ENCODE measurements at places on chromosomes 11 and 22.

GRCh38 chr11:82384308-82384707 lies 349.4 kb downstream of the FAM181B start:
- no peak for DNase-seq

DNA sequence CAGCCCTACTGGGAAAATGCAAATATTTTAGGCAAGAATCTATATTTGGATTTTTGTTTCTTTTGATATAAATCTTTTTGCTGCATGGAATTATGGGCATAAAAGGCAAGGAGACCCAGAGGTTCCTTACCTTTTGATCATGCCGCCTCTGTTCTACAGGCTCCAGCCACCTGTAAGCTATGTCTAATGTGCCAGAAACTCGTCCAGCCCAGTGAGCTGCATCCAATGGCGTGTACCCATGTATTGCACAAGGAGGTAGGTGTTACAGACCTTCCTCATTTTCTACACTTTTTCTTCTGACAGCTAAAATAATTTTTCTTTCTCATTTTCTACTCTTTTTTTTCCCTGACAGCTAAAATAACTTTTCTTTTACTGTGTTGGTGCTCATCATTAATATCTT lies 8.2 kb upstream of the BACE1-AS start:
- no peak for DNase-seq

DNA sequence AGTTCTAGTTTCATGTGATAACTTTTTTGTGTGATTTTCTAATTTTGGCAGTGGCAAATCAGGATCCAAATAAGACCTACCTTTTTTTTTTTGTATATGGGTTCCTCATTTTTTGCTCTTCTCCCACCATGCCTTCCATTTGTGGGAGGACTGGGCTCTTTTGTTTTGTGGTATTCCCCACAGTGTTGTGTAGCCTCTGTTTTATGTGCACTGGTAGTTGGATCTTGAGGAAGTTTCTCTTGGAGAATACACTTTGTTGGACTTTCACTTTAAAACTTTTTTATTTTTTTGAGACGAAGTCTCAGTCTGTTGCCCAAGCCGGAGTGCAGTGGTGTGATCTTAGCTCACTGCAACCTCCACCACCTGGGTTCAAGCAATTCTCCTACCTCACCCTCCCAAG lies 39.7 kb downstream of the PPP6R3 start:
- no peak for DNase-seq

DNA sequence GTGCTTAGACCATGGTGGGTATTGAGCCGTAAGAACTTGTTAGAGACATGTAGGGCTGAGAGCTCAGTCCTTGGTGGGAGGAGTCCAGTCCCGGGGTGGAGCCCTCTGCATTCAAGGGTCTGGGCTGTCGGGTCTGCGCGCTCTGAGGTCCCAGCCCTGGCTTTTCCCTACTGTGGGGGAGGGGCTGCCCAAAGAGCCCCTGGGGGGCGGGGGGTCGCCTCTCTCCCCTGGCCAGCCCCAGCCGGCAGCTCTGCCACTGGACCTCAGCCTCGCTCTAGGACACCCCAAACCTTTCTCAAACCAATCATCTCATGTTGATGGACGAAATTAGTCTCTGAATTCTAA lies 1006.4 kb downstream of the BRD1 start:
- no peak for DNase-seq

- no peak for DNase-seq
These were observed 81.9 kb upstream of the SLC25A18 start for GRCh38 chr22:17481424-17481823.

DNA sequence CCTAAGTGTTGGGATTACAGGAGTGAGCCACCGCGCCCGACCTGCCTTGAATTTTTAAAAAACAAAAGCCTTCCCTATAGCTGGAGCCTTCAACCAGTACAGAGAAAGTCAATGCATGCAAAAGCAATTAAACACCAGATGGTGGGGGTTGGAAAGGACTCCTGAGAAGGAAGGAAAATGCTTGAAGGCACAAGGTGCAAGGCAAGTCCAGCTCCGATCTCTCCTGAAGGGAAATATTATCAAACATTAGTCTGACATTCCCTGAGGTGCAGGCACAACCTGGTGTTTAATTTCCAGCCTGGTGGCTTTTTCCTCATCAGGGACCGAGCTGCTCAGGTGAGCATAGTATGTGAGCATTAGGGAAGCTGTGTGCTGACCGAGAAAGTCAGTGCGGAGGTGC lies 12.9 kb upstream of the RAPSN start:
- DNase-seq, result no peak

GRCh38 chr22:26579331-26579886 lies 10.5 kb downstream of the TPST2 start:
- no peak for DNase-seq

- no peak for DNase-seq
These were observed 367.9 kb downstream of the METTL15 start for GRCh38 chr11:28476049-28476448.

GRCh38 chr22:32991353-32992101 lies 66.7 kb downstream of the SYN3 start:
- DNase-seq, result no peak

DNA sequence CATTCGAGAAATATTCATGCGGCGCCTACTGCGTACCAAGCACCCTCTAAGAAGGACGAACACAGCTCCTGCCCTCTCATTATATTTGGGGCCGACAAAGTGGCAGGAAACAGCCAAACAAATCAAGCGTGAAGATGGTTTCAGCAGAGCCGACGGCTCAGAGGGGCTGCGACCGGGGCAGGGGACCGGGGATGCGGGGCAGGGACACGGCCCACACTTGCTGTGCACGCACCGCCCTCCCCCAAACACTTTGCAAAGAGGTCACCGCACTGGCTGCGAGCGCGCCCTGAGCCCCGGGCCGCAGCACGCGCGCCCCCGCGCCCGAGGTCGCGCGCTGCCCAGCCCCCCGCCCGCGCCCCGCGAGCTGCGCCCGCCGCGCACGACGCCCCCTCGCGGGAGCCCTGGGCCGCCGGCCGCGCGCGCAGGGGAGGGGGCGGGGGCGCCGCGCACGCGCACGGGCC lies 255 bp upstream of the SYNGR1 start:
- no peak for DNase-seq

GRCh38 chr11:123357353-123357989 lies 72.6 kb upstream of the GRAMD1B start:
- DNase-seq, result no peak

DNA sequence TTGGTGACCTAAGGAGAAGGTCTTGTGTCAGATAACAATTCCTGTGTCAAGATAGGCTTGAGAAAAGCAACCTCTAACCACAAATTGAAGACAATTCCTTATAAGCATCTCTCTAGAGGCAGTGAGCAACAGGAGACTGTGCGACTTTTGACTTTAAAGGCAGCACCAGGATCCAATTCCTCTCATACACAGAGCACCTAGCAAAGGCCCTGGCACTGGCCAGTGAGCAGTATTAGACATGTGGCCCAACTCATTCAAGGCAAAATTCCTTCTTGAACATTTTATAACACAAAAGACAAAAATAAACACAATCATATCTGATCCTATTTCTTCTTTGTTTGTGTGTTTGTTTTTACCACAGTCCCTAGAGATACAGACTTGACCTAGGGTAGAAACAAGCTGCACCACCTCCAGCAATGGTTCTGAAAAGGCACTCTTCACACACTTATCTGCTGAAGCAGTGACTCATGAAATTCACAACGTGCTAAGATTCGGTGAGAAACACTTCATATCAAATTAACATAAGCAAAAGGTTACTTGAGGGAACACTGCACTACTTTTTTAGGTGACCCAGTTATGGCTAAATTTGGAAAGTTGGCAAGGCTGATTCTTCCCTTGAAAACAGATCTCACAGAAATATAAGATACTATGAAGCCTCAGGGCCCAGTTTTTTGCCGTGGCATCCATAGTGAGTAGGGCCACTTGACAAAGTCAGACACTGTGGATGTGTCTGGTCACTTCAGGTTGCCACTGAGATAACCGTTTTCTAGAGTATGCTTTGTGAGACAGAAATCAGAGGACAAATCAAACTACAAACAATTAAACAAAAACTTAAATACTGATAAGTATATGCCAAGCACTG lies 1018.9 kb downstream of the DLG2 start:
- no peak for DNase-seq

GRCh38 chr11:72007587-72007986 lies 8.9 kb downstream of the IL18BP start:
- no peak for DNase-seq

DNA sequence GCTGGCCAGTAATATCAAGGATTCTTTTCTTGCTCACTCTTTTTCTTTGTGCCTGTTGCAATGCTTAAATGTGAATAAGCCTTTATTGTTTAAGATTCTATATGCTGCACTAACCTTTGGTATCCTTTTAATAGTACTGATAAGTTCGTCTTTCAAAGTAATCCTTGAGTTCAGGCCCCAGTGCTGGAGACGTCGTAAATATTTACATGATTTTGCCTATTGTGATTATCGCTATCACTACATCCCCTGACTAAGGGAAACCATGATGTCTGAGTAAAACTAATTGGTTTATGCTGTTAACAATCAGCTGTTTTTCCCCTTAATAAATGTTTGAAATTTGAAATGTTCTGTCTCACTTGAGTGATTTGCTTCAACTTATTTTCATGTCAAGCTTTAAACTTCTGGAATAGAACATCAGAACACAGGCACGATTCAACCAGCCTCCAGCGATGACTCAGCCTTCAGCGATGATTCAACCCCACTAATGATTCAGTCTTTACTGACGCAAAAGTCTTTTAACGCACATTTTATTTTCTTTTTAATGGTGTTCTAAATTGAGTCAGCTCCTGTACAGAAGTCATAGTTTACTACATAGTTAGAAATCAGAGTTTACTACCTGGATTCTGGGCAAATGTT lies 3.9 kb downstream of the HTATIP2 start:
- peak; percentile 17 for DNase-seq

- no peak for DNase-seq
These were observed 11.8 kb downstream of the SAMM50 start for GRCh38 chr22:43967069-43967468.

DNA sequence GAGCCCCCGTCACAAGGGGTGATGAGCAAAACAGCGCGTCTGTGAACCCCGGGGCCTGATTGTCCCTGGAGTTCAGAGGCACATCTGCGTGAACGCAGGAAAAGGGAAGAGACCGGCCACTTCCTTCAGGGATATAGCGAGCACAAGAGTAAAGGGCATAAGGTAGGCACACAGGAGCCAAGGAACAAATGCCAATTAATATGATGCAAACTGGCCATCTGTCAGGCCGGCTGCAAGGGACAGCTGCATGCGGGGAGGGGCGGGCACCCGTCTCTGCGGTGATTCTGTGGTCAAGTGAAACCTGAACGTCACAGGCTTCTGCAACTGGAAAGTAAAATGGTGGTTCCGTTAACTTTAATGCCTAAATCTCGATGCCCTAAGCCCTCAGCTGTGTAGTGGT lies 64.7 kb downstream of the TRIM29 start:
- no peak for DNase-seq

DNA sequence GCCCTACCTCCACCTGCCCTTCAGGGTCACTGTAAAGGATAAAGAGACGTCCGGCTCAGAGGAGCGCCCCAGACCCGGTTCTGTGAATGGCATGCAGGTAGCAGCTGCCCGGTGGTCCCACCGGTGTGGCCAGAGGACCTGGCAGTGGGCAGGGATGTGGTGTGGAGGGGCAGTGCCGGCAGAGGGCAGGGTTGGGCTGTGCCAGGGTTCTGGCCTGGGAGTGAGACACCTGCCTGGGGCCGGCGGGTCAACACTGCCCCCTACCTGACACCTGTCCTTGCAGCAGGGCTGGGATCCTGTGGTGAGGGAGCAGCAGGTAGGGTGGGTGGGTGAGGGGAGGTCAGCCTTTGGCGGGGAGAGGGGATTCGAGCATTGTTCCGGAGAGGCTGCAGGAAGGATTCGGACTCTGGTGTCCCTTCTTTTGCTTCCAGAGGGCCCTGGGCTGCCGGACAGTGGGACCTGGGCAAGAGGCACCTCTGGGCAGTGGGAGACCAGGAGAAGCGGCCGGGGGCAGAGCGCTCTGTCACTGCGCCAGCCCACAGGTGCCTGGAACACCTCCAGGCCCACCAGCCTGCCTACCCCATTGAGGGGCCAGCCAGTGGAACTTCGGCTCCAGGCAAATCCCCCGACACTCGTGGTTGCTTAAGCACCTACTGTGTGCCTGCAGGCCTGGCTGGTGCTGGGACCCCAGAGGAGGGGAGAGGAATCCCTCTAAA lies 1.6 kb upstream of the PHLDA2 start:
- DNase-seq, result peak; percentile 31

DNA sequence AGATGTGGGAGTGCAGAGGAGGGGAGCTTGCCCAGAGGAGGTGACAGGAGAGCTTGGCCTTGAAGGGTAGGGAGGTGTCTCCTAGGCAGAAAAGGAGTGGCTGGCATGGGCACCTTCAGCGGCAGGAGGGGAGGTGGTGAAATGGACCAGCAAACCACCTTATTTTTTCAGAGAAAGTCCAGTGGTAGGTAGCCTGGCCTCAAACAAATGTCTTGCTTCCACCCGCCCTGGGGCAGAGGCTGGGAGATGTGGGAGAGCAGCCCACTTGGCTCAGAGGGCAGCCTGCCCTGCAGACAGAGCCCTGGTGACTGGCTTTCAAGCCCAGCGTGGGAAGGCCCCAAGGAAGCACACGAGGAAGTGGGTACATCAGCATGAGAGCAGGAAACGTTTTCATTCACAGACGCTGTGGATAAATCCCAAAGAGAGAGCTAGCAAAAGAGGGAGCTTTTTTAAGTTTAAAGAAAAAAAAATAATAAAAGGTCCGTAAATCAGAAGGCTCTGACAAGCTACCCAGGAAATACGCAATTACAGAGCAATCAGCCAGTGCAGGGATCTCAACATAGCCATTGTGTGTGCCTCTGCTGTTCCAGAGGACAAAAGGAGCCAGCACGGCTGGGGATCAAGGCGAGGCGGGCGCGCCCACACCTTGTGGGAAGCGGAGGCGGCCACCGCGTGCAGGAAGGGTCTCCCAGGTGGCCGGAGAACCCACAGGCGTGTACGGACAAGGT lies 238.7 kb upstream of the PLET1 start:
- no peak for DNase-seq
